ENCODE measurements at places on chromosomes 13 and 19. TPM values are rescaled to one million over a fixed set of nuclear protein-coding genes. Genes with fewer than 3 reads are reported as not detected.

KLHL1 gene
- not detected for total RNA-seq

DNA sequence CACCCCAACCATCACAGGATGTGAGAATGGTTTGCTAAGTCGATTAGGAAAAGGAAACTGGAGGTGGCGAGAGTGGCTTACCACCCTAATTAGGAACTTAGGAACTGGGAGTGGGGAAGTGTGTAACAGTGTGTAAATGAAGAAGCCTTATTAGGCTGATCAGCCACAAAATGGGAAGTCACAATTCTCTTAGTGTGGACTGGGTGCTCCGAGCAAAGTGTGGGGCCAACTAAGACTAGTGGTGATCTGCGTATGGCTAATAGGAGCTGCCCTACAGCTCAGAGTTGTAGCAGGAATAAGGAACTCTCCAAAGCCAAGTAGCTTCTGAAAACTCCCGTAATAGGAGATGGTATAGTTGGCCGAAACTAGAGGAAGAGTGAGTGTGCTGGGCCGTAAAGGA is 7.6 kb downstream of the SIGLEC11 start:
- H3K36me3 ChIP-seq, result no peaks in the 10 kb centered on the region
- H3K27me3 ChIP-seq, result no peaks in the 10 kb centered on the region
- H3K27ac ChIP-seq, result no peak overlapping the region
- H3K4me3 ChIP-seq, result no peak overlapping the region
- peaks cover 5% of the 10 kb centered on the region for H3K4me1 ChIP-seq

DNA sequence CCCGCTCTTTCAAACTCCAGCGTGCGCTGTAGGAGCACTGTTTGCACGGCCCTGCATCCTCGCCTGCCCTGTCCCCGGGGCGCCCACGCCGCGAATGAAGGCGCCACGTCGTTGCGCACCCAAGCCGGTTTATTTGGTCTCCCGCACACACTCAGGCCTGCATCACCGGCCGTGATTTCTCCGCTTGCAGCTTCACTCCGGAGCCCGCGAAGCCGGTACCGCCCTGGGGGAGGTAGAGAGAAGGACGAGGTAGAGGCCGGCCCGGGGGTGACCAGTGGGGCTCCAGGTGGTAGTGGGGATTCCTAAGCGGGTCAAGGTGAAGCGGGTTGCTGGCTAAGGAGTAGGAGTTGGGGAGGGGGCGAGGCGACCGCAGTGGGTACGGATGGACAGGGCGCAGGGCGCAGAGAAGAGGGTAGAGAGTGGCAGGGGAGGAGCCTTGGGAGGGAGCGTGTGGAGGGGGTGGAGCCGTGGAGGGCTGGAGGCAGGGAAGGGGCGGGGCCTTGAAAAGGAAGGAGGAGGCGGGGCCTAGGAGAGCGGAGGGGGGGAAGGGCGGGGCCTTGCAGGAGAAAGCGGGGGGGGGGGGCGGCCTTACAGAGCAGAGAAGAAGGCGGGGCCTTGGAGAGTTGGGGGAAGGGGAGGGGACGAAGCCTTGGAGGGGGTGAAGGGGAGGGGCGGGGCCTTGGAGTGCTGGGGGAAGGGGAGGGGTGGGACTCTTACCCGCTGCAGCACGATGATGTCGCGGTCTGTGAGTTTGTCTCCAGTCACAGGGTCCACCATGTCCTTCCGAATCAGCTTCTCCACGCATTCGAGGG is 24.6 kb downstream of the NOSIP start:
- H3K4me1 ChIP-seq, result peaks cover 84% of the 10 kb centered on the region
- DNase-seq, result peak; percentile 94
- no peaks in the 10 kb centered on the region for H3K27me3 ChIP-seq
- peak overlapping the region; percentile 51 for H3K4me3 ChIP-seq
- peaks cover 53% of the 10 kb centered on the region for H3K36me3 ChIP-seq
- H3K27ac ChIP-seq, result peak overlapping the region; percentile 95

GRCh38 chr19:55673465-55673864 is 1.6 kb upstream of the EPN1 start:
- H3K27ac ChIP-seq, result peak overlapping the region; percentile 22
- H3K36me3 ChIP-seq, result peaks cover 32% of the 10 kb centered on the region
- peaks cover 58% of the 10 kb centered on the region for H3K4me1 ChIP-seq
- no peak for DNase-seq

- H3K4me3 ChIP-seq, result no peak overlapping the region
- no peak overlapping the region for H3K27ac ChIP-seq
- H3K36me3 ChIP-seq, result no peaks in the 10 kb centered on the region
- H3K4me1 ChIP-seq, result no peaks in the 10 kb centered on the region
- H3K27me3 ChIP-seq, result no peaks in the 10 kb centered on the region
Measured at GRCh38 chr13:113034451-113035212, 65.6 kb downstream of the MCF2L start.

DNA sequence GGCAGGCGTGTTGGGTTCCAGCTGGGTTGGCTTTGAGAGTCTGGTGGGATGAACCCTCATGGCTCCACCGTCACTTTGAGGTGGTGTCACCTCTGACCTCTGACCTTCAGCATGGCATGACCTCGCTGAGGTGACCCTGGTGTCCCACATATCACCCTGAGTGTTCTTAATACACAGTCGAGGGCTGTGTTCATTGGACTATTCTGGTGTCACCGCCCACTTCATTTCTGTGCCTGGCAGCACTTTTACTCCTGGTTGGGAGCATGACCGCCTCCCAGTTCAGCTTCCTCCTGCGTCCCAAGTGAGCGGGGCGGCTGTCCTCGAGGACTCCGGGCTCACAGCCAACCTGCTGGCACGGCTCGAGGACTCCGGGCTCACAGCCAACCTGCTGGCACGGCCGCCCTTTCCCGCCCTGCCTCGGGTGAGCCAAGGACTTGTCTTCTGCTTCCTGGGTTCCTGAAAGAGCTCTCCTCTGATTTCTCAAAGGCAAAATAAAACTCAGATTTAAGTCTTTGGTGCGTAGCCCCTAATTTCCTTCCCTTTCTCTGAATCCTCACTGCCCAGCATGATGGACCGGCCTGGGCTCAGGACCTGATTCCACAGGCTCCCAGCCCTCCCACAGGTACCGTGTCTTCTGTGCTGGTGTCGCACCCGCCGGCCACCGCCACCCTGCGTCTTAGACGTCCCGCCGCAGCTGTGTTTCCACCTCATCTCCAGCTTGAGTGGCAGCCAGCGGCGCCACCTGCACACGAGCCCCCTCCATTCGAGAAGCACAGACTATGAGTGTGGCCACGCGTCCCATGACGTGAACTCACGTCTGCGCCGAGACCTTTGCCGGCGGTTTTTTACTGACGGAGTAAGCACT is 10.4 kb downstream of the ATP4B start:
- H3K27ac ChIP-seq, result no peak overlapping the region
- peak; percentile 3 for DNase-seq
- no peak overlapping the region for H3K4me3 ChIP-seq
- H3K4me1 ChIP-seq, result peaks cover 20% of the 10 kb centered on the region
- H3K27me3 ChIP-seq, result no peaks in the 10 kb centered on the region
- H3K36me3 ChIP-seq, result peaks cover 3% of the 10 kb centered on the region

PTGIR gene
- 16.3 TPM for total RNA-seq

DNA sequence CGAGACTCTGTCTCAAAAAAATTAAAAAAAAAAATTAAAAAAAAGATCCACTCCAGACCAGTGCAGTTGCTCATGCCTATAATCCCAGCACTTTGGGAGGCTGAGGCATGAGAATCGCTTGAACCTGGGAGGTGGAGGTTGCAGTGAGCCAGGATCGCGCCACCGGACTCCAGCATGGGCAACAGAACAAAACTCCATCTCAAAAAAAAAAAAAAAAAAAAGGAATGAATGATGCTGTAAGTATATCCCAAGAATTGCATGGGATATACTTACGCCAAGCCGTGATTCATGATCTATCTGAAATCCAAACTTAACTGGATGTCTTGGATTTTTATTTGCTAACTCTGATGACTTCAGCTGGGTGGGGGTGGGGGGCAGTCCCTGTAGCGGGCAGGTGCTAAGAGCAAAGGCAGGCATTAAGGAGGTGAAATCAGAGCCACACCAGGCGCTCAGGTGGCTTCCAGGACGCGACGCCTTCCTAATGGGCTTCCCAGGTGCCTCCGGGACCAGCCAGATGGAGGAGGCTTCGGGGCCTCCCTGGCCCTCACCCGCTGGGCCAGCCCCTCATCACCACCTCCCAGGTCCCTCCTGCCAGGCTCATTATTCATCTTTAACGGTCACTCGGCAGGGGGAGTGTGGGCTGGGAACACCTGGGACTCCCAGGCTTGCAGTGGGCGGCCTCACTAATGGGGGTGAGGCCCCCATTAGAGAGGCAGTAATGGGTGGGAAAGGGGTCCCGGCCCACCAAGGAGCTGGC is 11.4 kb upstream of the FUT5 start:
- DNase-seq, result no peak
- H3K27ac ChIP-seq, result no peak overlapping the region
- no peaks in the 10 kb centered on the region for H3K4me1 ChIP-seq
- H3K4me3 ChIP-seq, result no peak overlapping the region
- H3K36me3 ChIP-seq, result no peaks in the 10 kb centered on the region
- H3K27me3 ChIP-seq, result peaks cover 12% of the 10 kb centered on the region

NAXD gene
- 20.8 TPM for total RNA-seq

DNA sequence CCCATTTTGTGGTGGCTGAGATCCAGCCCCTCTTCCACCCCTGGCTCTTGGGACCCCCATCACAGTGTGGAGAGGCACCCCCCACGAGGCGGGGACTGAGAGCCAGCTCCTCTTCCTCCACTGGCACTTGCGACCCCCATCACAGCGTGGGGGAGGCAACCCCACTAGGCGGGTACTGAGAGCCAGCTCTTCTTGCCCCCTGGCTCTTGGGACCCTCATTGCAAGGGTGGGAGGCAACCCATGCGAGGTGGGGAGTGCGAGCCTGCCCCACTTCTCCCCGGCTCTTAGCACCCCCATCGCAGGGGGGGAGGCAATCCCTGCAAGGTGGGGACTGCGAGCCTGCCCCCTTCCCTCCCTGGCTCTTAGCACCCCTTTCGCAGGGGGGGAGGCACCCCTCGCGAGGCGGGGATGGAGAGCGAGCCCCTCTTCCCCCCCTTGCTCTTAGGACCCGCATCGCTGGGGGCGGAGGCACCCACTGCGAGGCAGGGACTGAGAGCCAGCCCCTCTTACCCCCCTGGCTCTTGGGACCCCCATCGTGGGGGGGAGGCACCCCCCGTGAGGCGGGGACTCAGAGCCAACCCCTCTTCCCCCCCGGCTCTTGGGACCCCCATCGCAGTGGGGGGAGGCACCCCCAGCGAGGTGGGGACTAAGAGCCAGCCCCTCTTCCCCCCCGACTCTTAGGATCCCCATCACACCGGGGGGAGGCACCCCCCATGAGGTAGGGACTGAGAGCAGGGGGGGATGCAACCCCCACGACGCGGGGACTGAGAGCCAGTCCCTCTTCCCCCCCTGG is 364.6 kb upstream of the SPRY2 start:
- no peak overlapping the region for H3K4me3 ChIP-seq
- no peak overlapping the region for H3K27ac ChIP-seq

DNA sequence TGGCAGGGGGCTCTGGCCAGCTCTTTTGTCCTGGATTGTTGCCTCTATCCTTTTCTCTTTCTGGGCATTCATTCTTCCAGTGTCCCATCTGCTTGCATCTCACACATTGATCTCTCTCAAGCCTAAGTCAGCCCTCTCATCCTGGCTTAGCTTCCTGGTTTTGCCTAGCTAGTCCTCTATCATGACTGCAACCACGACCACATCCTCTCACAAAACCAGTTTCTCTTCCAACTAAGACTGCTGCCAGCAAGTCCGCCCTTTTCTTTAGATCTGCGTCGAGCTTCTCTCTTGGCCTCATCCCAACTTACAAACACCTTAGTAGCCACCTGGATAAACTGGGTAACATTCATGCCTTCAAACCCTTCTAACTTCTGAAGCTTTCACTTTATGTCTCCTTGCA is 212.2 kb upstream of the HTR2A start:
- peak; percentile 6 for DNase-seq
- no peak overlapping the region for H3K27ac ChIP-seq
- peaks cover 6% of the 10 kb centered on the region for H3K4me1 ChIP-seq
- no peaks in the 10 kb centered on the region for H3K36me3 ChIP-seq

DNA sequence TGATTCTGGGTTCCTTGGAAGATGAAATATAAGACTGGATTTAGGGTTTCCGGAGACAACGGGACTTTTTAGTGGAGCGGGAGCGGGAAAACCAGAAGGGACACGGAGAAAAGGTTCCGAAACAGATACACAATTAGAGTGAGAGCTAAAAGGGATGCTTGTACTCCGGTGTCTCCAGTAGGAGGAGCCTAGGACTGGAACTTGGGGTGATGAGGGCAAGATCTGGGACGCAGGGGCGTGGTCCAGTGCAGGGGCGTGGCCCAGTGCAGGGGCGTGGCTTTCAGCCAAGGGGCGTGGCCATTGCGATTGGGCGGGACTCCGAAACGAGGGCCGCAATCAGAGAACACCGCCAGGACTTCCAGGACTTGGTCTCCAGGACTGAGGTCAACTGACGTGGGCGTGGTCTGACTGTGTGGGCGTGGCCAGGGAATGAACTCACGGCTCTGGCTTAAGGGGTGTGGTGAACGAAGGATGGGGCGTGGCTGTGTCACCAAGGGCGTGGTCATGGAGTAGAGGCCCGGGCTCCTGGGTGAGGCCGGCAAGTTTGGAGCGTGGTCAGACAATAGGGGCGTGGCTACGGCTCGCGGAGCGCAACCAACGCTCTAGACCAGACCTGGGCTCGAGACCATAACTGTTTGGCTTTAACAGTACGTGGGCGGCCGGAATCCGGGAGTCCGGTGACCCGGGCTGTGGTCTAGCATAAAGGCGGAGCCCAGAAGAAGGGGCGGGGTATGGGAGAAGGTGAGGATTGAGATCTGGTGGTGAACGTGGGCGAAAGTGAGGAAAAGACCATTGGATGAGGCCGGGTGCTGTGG is at the start of gene DKKL1:
Gene DKKL1, plus strand, starts transcription at position 610 of the 815 bp plus-strand sequence. Its CDS starts 122 bp downstream, at position 732.
- peak; percentile 92 for DNase-seq
- peak within 1 kb of the TSS; percentile 13 for H3K4me3 ChIP-seq
- no peak within 1 kb of the TSS for H3K27ac ChIP-seq
- H3K4me1 ChIP-seq, result peaks cover 11% of the 10 kb centered on the region
- peaks cover 1% of the 10 kb centered on the region for H3K36me3 ChIP-seq

NCR1 gene
- not detected for total RNA-seq

SLC17A7 gene
- 0.12 TPM for total RNA-seq

CGB1 gene
- total RNA-seq, result not detected

- no peaks in the 10 kb centered on the region for H3K4me1 ChIP-seq
- no peaks in the 10 kb centered on the region for H3K36me3 ChIP-seq
- no peaks in the 10 kb centered on the region for H3K27me3 ChIP-seq
- no peak overlapping the region for H3K27ac ChIP-seq
- no peak for DNase-seq
Measured at GRCh38 chr13:60757501-60758215, 360.6 kb downstream of the TDRD3 start.

CCDC9 gene
- 43.6 TPM for total RNA-seq

DNA sequence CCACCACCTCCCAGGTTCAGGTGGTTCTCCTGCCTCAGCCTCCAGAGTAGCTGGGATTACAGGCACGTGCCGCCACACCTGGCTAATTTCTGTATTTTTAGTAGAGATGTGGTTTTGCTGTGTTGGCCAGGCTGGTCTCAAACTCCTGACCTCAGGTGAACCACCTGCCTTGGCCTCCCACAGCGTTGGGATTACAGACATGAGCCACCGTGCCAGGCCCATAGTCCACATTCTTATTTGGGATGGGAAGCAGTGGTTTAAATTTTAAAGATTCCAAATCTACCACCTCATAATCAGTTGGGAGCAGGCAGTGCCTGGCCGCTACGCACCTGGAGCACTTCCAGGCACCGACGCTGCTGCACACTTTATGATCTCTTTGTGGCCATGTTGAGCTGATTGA is 160.6 kb upstream of the SOX1 start:
- H3K27ac ChIP-seq, result no peak overlapping the region
- no peak overlapping the region for H3K4me3 ChIP-seq
- no peak for DNase-seq

- H3K27me3 ChIP-seq, result peaks cover 9% of the 10 kb centered on the region
- DNase-seq, result no peak
- H3K4me3 ChIP-seq, result no peak overlapping the region
- H3K36me3 ChIP-seq, result no peaks in the 10 kb centered on the region
- no peak overlapping the region for H3K27ac ChIP-seq
Measured at GRCh38 chr13:106299621-106300020, 235.8 kb downstream of the EFNB2 start.

All from activated naive CD4-positive, alpha-beta T cell treated with anti-CD3 and anti-CD28 coated beads for 36 hours (primary cell).